ENCODE measurements at places on chromosomes 2 and 18.

- DNase-seq: no peak
Measured at GRCh38 chr2:29917781-29918180, 3.6 kb downstream of the ALK start.

- DNase-seq: no peak
Measured at GRCh38 chr2:70480468-70480867, 73.2 kb downstream of the TGFA start.

GRCh38 chr2:192016265-192016664 is 169.4 kb upstream of the CAVIN2 start:
- DNase-seq: no peak

- no peak for DNase-seq
Measured at GRCh38 chr2:162545254-162545653, 201.3 kb downstream of the GCA start.

DNA sequence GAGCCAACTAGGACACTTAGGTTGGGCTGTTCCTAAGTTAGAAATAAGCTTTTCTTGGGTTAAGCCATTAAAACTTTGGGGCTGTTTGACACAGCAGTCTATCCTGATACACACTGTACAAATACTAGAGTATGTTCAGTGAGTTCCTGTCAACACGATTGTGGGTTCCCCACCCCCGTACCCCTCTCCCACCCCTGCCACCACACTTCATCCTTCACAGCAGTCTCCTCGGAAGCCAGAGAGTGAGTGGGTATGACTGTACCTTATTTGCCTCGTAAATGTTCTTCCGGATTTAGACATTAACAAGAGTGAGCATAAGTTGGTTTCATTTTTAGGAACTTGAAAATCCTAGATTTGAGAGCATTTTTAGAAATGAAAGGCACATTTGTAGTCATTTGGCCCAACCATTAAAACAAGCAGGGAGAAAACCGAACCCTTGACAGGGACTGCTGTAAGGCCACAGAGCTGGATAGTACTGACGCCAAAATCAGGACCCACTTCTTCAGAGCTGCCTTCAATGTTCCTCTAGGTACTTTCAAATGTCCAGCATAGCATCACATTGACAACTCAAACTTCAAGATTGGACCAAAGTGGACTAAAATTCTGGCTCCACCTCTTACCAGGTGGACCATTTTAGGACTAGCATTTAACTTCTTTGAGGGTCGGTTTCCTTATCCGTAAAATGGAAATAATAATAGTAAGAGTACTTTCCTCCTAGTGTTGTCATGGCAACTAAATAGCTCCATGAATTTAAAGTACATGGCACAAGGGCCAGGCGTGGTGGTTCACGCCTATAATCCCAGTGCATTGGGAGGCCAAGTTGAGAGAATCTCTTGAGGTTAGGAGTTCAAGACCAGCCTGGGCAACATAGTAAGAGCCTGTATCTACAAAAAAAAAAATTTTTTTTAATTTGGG is 166.3 kb upstream of the SERTAD2 start:
- DNase-seq: no peak

DNA sequence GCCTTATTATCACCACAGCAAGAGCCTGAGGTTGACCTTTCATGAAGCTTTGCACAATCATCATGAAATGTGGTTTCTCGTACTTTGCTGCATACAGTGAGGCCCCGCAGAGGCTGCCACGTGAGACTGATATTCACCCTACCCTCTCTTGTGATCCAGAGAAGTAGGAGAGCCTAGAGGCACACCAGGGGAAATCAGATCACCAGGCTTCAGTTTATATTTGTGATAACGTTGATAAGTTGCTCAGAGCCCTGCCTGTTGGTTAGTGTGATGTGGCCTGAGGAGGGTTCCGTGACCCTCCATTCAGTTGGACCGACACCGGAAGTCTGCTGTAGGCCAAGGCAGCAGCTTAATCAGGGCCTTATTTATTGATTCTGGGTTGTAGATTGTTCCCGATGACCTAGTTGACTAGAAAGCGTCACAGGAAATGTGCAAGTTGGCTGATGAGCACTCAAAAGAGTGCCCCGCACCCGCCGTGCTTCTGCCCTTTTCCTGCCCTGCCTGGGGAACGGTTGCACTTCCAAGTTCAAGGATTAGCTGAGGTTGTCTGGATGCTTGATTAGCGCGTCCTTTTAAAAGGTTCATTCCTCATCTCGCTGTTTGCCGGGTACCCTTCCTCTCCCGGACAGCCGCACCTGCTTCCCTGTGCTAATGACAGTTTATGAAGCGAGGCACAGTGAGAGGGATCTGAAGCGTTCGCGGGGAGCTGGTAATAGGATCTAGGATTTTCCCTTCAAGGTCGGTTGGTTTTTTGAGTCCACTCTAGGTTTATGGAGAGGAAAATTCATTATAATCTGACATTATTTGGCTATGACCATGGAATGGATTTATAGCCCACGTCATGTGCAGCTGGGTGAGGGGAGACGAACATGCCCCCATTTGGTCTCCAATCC is 146.4 kb downstream of the SH3RF3 start:
- DNase-seq: no peak

DNA sequence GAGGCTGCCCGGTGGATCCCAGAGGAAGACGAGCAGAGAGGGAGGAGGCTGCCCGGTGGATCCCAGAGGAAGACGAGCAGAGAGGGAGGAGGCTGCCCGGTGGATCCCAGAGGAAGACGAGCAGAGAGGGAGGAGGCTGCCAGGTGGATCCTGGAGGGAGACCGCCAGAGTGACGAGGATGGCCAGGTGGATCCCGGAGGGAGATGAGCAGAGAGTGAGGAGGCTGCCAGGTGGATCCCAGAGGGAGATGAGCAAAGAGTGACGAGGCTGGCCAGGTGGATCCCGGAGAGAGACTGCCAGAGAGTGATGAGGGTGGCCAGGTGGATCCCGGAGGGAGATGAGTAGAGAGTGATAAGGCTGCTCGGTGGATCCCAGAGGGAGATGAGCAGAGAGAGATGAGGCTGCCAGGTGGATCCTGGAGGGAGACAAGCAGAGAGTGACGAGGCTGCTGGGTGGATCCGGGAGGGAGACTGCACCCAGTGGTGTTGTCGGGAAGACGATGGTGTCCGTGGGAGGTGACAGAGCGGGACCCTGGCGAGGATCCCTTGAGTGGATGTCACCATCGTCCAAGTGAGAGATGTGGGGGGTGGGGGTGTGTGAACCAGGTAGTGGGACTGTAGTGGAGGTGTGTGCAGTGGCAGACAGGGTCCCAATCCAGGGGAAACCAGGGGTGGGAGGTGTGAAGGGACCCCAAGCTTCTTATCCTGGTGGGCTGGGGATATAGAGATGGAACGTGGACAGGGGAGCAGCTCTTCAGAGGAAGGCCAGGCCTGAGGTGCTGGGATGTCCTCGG is 22.3 kb downstream of the DCDC2C start:
- DNase-seq: no peak

- no peak for DNase-seq
Measured at GRCh38 chr2:240795916-240796510, 24.0 kb downstream of the KIF1A start.

DNA sequence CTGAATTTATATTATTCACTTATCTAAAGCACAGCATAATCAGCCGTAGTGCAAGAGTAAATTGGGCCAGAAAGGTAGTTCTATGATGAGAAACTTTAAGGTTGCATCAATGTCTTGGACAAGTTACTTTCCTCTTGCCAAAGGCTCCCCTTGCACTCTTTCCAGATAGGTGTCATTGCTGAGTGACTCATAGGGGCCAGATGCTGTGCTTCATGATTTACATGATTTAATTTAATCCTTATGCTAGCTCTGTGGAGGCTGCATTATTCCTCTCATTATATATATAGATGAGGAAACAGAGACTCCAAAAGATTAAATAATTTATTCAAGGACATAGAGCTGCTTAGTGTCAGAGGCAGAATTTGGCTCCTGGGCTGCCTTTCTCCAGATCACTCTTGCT is 5.0 kb downstream of the CFAP221 start:
- DNase-seq: no peak

DNA sequence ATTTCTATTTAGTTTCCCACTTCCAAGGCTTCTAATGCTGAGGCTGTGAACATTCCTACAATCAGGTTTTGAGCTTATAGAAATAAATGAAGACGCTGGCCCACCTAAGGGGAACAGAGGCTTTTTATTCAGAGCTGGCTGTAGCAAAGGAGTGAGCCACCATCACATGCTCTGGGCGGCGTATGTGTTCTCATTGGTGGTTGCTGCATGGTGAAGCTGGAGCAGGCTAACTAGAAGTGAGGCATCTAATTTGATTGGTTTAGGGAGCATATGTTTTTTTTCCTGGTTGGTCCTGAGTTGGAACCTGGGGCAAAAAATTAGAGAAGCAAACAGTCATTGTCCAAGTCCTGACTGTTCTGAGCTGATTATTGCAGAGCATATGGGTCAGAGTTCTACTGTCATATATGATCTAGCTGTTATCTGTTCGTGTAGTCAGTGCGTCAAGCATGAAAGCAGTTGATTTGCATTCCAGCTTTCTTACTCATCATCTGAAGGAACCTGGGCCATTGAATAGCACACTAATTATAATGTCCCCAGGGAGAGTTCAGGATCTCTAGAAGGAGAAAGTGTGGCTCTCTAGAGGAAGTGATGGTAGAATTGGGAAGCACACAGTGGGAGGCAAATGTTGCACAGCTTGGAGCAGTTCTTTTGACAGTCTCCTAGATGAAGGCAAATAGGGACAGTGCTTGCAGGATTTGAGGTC is 279.6 kb downstream of the PARD3B start:
- DNase-seq: no peak

- no peak for DNase-seq
Measured at GRCh38 chr2:10019174-10019573, 24.2 kb upstream of the KLF11 start.

DNA sequence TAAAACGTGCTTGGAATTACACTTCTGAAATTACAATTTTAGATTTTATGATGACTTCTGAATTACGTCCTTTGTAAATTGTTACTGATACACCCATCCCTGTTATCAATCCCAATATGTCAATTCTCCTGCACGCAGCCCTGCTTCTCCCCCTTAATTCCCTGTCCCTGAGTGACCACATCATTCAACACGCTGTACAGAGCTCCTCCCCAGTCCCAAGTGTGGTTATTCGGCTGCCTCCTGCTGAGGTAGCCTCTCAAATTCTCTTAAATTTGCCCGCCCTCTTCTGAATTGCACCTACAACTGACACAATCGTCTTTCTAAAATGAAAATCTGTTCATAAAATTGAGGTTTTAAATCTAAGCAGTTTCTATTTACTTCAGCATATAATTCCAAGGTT is 10.1 kb downstream of the SERPINB8 start:
- no peak for DNase-seq

GRCh38 chr2:236376566-236377244 is 112.5 kb upstream of the ASB18 start:
- DNase-seq: no peak

DNA sequence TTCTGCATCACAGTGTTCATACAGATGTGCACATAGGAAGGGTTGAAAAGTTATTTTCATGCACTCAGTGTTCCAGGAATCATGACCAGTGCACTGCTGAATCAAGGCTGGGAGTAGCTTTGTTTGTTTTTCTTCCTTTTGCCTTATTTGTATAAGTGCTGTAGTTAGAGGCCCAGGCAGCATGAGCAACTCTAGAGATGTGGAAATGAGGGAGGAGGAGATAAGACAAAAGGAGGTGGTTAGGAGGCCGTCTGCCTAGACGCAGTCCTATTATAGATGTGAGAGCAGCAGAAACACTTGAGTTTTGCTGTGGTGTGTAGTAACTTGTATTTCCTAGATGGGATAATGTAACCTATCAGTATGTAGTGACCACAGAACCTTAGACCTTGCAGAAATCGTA is 264.3 kb upstream of the RASGRP3 start:
- DNase-seq: peak; percentile 81

GRCh38 chr2:1687254-1687653 is 57.1 kb downstream of the PXDN start:
- DNase-seq: no peak

- DNase-seq: no peak
Measured at GRCh38 chr2:61967262-61967661, 61.8 kb downstream of the COMMD1 start.

GRCh38 chr2:22485486-22485885 is 899.5 kb upstream of the KLHL29 start:
- no peak for DNase-seq

All from pulmonary artery endothelial cell (primary cell).